ENCODE measurements at places on chromosomes 4 and X.

DNA sequence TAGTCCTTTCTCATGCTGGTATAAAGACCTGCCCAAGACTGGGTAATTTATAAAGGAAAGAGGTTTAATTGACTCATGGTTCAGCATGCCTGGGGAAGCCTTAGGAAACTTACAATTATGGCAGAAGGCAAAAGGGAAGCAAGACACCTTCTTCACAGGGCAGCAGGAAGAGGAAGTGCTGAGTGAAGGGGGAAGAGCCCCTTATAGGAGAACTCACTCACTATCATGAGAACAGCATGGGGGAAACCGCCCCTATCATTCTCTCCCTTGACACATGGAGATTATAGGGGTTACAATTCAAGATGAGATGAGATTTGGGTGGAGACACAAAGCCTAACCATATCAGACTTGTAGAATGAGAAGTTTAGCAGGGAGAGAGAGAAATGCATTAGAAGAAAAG is 373.3 kb upstream of the DIAPH2 start:
- no peak for DNase-seq

GRCh38 chr4:76293772-76294171 is 12.8 kb upstream of the STBD1 start:
- DNase-seq, result no peak

DNA sequence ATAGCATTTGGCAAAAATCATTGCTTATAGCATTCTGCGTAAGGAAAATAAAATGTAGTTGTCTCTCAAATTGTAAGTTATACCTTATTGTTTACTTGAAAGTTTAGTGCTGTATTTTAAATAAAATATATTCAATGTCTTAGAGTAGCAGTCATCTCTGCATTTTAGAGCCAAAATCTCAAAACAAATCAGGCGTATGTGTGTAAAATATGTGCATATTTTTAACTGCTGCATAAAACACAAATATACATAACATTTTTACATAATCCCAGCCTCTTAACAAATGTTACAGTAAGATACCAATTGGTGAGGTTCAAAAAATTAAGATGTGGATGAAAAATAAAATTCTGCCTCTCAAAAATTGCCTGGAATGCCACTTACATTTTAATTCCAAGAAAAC is 145.8 kb upstream of the AGA start:
- no peak for DNase-seq

GRCh38 chr4:93334003-93334402 is 494.6 kb upstream of the ATOH1 start:
- DNase-seq, result no peak

DNA sequence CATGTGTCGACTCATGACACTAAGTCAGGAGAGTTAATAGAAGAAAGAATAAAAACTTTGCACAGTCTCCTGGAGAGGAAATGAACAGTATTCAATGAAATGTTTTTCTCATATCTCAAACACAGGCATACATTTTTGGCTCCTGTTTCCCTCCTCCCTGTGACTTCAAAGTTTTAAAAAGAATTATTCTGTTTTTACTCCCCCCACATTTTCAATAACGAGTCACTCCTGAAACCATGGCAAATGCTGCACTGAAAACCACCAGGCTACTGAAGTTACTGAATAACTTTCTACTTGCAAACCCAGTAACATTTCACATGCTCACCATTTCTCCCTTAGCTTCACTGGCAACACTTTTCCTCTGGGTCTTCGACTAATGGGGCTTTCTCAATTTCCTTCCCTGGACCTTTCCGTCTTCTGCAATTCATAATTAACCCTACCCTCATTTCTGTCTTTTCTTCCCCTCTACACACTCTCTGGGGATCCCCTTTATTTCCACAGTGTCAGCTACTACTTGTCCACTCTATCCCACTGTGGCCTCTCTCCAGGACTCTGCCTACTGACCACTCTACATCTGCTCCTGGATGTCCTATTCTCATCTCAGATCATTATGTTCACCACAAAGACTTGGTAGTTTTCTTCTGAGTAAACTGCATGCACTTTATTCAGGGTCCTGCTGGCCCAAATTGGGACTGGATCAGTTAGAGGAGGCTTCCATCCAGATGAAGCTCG is 225.8 kb upstream of the ETNPPL start:
- DNase-seq, result no peak

- DNase-seq, result no peak
Measured at GRCh38 chrX:23797371-23798128, 14.6 kb downstream of the SAT1 start.

DNA sequence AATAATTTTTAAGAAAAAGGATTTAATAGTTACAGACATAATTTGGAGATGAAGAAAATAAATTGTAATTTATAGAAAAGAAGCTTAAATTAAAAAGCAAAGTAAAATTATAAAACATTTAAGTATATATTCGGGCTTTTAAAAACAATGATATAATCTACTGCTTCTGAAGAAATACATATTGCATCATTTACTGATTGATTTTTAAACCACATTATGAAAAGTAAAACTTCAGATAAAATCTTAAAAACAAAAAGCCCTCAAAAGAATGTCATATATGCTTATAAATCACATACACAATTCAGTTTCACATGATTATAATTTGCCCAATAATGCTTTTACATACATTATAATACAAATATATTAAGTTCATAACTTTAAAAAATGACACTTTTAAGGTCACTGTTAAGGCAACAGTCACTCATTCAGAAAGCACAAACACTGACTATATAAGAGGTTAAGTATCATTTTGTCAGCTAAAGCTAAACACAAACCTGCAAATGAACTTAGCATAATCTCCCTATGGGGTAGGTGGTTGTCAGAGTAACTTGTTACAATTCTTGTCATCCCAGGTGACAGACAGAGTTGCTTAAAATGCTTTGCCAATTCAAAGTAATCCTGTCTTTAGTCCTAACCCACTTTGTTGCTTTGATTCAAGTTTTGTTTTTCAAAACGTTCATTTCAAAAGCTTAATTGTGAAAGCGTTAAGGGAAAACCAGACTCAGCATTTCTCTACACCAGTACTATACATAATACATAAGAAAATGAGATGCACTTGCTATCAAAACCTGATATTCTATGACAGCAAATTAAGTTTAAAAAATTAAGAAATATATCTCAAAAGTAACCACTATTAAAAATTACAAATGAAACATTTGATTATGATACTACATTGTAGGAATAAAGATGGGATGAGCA is 90.6 kb upstream of the MAB21L2 start:
- DNase-seq, result no peak

DNA sequence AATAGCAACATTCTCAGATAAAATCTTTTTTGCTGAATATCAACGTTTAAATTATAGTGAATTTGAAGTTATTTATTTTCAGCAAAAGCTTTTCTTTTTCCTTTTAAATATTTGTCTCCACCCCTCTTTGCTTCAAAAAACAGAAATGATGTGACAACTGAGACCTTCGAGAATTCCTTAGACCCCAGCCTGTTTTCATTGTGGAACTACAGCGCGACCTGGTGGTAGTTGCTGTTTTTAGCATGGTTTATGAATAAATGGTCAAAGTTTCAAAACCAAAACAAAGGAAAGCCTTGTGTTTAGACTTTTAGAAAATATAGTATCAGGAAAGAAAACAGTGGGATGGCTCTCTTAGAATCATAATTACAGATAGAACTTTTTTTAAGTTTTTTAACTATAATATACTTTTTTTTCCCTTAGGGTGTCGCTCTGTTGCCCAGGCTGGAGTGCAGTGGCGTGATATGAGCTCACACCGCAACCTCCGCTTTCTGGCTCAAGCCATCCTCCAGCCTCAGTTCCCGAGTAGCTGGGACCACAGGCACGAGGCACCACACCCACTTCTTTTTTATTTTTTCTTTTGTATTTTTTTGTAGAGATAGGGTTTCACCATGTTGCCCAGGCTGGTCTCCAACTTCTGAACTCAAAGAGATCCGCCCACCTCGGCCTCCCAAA is 26.8 kb upstream of the TMEM184C start:
- peak; percentile 80 for DNase-seq

DNA sequence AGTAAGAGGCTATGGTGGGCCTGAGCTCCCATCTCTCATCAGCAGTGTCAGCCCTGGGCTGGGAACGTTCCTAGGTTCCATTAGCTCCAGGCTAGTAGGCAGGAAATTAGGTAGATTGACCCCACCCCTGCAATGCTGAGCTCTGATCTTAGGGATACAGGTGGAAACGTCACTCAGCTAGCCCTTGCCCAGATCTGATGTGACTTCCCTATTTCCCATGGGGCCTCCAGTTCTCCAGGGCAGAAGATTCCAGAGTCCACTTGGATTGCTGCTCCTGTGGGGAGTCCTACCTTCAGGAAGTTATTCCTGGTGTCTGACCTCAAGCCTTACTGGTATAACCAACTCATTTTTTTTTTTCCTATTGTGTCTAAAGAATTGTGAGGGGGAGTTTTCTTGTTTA is 81.1 kb downstream of the EFNB1 start:
- DNase-seq, result no peak

- DNase-seq, result no peak
Measured at GRCh38 chrX:79065696-79066095, 78.8 kb upstream of the GPR174 start.

GRCh38 chr4:55466001-55466400 is 70.2 kb downstream of the TMEM165 start:
- no peak for DNase-seq

DNA sequence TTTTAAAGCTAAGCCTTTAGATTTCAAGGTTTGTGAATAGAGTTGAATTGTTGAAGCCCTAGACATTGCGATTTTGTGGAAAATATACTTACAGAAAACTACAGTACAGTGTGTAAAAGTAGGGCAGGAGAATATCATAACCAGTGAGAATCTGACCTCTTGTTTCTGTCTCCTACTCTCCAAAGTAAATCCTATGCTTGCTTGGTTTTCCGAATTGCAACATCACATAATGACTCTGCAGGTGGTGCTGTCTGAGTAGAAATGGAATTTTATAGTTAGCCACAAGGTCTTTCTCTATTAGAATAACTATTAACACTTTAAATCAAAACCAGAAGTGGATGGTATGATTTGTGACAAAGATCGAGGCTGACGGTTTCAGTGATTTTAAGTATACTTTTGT is 505.6 kb downstream of the RAPGEF2 start:
- DNase-seq, result no peak

- peak; percentile 50 for DNase-seq
Measured at GRCh38 chr4:128979934-128980333, 113.4 kb downstream of the SCLT1 start.

- peak; percentile 15 for DNase-seq
Measured at GRCh38 chrX:14899607-14900006, 26.4 kb downstream of the MOSPD2 start.

DNA sequence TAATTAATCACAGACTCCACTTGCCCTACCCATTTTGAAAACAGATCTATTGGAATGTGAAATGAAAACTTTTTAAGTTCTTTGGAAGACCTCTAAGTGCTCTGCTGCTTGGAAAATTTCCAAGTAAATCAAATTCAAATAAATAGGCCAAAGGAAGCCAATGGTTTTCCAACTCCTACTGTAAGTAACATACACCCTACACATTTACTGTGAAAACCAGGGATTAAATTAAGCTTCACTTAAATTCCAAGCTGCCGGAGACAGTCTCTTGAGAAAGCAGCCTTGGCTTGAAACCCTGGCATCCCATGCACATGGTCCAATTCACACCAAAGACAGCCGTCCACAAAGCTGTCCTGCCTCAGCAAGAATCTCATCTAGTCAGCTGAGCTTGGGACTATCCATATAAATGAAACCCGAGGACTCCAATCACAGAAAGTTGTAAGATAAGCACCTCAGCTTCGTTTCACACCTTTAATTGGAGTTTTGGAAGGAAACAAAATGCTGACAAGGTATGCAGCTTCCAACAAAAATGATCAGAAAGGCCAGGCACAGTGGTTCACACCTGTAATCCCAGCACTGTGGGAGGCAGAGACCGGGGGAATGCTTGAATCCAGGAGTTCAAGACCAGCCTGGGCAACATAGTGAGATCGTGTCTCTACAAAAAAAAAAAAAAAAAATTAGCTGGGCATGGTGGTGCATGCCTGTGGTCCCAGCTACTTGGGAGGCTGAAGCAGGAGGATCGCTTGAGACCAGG is 88.6 kb downstream of the APBB2 start:
- no peak for DNase-seq

DNA sequence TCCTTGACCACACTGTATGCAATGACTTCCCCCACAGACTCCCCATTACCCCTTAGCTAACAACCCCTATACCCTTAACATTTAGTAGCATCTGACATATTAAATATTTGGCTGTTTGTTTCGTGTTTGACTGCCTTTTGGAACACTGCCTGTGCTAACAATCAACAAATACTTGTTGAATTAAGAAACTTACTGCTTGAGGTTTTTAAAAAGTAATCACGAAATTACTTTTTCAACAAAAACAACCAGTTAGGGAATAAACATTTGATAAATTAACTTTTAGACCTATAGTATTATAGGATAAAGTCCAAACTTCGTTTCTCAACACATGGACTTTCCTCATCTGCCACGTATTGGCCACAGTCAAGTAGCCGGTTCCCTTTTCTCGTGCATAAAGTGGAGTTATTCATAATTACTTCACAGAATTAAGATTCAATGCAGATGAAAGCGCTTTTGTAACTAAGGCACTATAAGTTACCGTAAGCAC is 555 bp upstream of the ELMOD2 start:
- no peak for DNase-seq

GRCh38 chr4:177185151-177185550 is 124.5 kb upstream of the NEIL3 start:
- DNase-seq, result no peak

DNA sequence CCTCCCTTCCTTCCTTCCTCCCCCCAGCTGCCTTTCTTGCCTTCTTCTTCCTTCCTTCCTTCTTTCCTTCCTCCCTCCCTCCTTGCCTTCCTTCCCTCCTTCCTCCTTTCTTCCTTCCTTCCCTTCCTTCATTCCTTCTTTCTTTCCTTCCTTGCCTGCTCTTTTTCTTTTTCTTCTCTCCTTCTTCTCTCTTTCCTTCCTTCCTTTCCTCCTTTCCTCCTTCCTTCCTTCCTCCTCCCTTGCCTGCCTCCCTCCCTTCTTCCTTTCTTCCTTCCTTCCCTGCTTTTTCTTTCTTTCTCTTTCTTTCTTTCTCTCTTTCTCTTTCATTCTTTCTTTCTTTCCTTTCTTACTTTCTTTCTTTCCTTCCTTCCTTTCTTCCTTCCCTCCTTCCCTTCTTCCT is 49.1 kb downstream of the STK32B start:
- DNase-seq, result no peak

GRCh38 chr4:81913427-81913879 is 441.7 kb upstream of the RASGEF1B start:
- DNase-seq, result peak; percentile 39

GRCh38 chr4:176298664-176299063 is 21.1 kb upstream of the SPCS3 start:
- DNase-seq, result no peak

GRCh38 chr4:78518561-78518960 is 33.0 kb upstream of the ANXA3 start:
- DNase-seq, result no peak

DNA sequence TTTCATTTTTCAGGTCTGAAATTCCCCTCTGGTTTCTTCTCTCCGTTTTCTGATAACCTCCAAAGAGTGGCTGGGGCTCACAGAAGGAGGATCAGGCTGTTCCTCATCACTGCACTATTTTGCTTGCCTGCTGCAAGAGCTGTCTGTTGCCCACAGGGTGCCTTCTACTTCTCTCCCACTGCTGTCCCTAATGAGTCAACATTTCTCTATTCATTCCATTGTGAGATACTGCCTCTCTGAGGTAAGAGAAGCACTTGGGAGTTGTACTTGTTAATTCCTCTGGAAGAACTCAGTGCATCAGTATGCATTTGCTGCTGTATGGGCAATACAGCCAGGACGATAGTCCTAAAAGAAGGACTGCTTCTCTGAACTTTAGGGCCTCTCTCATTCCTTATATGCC is 34.8 kb downstream of the CT47B1 start:
- no peak for DNase-seq

All from foreskin melanocyte (primary cell).